ENCODE measurements at places on chromosomes 6 and 20. TPM values are rescaled to one million over a fixed set of nuclear protein-coding genes. Genes with fewer than 3 reads are reported as not detected.

Gene MAP7
- 10.6 TPM for polyA plus RNA-seq

Gene TRIM15
- polyA plus RNA-seq = 0.02 TPM

Gene SLC22A1
- 0.08 TPM for polyA plus RNA-seq

Gene NR2E1
- polyA plus RNA-seq = not detected

Gene PROKR2
- not detected for polyA plus RNA-seq

- DNase-seq = no peak
Observed at GRCh38 chr20:11726026-11726425, 191.7 kb upstream of the BTBD3 start.

GRCh38 chr6:107764684-107765460, 59.2 kb downstream of the SCML4 start:
- no peak for DNase-seq
